K562 (cell line): ENCODE measurements at places on chromosomes 12 and 14. TPM values are rescaled to one million over a fixed set of nuclear protein-coding genes. Genes with fewer than 3 reads are reported as not detected.

The VCPKMT gene
- polyA plus RNA-seq = 7.8 and 10.0 TPM in 2 replicates

The BDKRB1 gene
- 0.23 TPM in 1 of 2 replicates, not detected in the other for polyA plus RNA-seq

The NDUFB1 gene
- 767 and 793 TPM in 2 replicates for polyA plus RNA-seq

The ADCY6 gene
- polyA plus RNA-seq = 0.49 and 0.53 TPM in 2 replicates

The DUSP6 gene
- polyA plus RNA-seq = 0.03 and 0.04 TPM in 2 replicates

The C12orf50 gene
- polyA plus RNA-seq = not detected in 2 replicates

The SLCO1B1 gene
- not detected in 2 replicates for polyA plus RNA-seq

The CIROP gene
- not detected in 2 replicates for polyA plus RNA-seq

The MYO1H gene
- not detected in 2 replicates for polyA plus RNA-seq

The SMCO2 gene
- polyA plus RNA-seq = not detected in 2 replicates

The CD163 gene
- not detected in 2 replicates for polyA plus RNA-seq

The SCNN1A gene
- not detected in 2 replicates for polyA plus RNA-seq

The TRIM9 gene
- polyA plus RNA-seq = 0.15 TPM in 1 of 2 replicates, not detected in the other

The KCNC2 gene
- not detected in 2 replicates for polyA plus RNA-seq
